Left colon (tissue), 2 donors: ENCODE measurements at places on chromosomes 5 and 9. TPM values are rescaled to one million over a fixed set of nuclear protein-coding genes. Genes with fewer than 3 reads are reported as not detected.
A peak's percentile ranks its signal among the peaks of the same experiment; 100 is the strongest.

Gene LECT2
- total RNA-seq = not detected

Gene TCOF1
- 14.6 TPM for total RNA-seq

Gene ANKRD18A
- 12.3 TPM for total RNA-seq

Gene INSL4
- total RNA-seq = not detected

Gene GRXCR2
- total RNA-seq = not detected

Gene LCN15
- 8.0 TPM for total RNA-seq

Gene ARHGEF37
- 23.5 TPM for total RNA-seq

Gene LCP2
- total RNA-seq = 15.5 TPM

Gene WDR5
- total RNA-seq = 22.7 TPM

Gene PCDHB5
- total RNA-seq = 0.56 TPM

Gene GLDC
- 0.70 TPM for total RNA-seq

Gene C1QTNF3
- 5.6 TPM for total RNA-seq

Gene GBGT1
- 4.9 TPM for total RNA-seq

Gene PRDM9
- not detected for total RNA-seq

Gene FGF1
- total RNA-seq = 0.70 TPM

Gene BAAT
- total RNA-seq = not detected

DNA sequence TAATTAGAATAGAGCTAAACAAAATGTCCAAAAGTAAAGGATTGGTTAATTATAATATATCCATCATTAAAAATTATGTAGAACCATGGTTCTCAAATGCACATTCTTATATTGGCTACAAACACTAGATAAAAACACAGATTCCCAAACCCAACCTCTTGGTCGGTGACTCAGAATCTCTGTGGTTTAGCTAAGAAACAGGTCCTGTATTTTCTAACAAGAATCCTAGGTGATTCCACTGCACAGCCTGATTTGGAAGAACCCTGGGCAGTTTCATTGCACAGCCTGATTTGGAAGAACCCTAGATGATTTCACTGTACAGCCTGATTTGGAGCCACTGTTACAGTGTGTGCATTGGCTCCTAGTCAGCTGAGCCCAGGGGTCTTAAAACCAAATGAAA is 67.9 kb downstream of the KIAA1958 start:
- no peak for DNase-seq

GRCh38 chr5:86786955-86787354 is 169.2 kb downstream of the COX7C start:
- DNase-seq = no peak

DNA sequence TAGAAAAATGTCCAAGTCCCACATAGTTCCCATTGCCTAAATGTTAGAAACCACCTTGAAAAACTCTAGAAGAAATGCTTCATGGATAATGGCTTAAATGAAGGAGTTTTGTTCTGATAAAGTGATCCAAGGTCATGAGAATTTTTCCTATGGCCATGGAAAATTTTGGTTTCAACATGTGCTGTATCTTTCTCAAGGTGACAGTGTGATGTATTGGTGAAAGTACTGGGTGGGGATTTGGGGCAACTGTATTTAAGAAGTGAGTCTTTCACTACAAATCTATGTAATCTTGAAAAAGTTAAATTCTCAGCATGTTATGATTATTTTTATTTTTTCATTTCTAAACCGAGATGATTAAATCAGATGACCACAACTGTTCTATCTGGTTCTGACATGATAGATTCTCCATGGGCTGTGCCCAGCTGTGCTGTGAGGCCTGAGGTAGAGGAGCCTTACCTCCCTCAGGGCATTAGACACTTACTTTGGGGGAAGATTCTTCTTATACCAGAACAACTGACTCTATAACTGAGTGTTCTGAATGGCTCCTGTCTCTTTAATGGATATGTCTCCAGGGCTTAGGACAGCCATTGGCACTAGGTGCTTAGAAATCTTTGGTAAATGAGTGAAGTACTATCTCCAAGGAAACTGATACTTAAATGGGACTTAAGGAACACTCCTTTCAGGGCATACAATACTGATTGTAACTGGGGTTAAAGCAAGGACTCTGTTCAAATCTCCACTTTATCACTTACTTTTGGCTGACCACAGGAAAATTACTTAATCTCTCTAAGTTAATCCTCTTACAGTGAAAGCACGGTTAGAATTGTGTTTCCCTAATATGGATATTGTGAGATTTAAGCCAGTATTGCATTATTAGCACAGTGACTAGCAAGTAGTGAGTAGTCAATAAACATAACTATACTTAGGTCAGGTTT is 397.4 kb upstream of the MEF2C start:
- DNase-seq = no peak

- no peak for DNase-seq
Observed at GRCh38 chr5:52065182-52065581, 681.9 kb downstream of the ISL1 start.

GRCh38 chr5:139181835-139182452 is 16.2 kb downstream of the SIL1 start:
- peak; percentile 15 for DNase-seq

DNA sequence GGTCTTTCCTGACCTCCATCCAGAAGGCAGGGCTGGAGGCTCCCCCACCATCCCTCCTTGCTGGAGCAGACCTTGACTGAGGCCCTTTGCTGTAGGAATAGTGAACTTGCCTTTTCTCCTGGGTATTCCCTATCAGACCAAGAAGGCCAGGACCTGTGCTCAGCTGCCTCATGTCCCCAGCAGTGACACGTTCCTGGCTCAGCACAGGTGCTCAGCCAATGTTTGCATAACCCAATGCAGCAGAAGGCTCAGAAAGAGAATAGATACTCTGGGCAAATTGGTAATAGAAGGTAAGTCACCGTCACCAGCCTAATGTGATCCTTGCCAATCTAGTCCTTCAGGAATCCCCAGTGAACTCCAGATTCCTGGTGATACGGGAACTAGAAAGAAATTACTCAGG is 96.4 kb downstream of the ACTL7B start:
- DNase-seq = no peak

DNA sequence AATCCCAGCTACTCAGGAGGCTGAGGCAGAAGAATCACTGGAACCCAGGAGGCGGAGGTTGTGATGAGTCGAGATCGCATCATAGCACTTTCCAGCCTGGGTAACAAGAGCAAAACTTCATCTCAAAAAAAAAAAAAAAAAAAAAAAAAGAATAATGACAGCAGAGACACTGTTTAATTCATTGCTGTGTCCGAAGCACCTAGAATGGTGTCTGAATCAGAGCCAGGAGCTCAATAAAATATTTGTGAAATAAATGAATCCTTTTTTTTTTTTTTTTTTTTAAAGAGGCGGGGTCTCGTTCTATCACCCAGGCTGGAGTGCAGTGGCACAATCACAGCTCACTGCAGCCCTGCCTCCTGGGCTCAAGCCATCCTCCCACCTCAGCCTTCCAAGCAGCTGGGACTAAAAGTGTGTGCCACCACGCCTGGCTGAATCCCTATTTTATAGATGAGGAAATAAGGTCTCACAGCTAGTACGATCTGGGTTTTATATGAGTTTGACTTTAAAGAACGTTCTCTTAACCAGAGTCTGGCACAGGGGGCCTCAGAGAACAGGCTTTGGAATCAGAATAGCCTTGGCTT is 47.8 kb downstream of the THOC3 start:
- DNase-seq = no peak

DNA sequence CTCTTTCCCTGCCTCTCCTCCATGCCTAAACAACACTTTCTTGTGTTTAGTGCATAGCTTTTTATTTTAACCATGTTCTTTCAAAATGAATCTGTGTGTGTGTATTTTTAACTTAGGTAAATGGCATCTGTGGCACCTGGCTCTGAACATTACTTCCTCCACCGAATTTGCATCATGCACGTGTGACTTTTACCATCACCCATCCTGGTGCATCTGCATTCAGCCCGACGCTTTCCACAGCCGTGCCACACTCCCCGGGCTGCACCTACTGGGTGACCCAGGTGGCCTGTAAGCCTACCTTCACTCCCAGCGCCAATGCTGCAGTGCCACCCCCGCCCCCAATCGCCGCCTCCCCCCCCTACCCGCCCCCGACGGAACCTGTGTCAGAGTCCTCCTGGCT is 12.7 kb upstream of the FCN1 start:
- DNase-seq = peak; percentile 38

DNA sequence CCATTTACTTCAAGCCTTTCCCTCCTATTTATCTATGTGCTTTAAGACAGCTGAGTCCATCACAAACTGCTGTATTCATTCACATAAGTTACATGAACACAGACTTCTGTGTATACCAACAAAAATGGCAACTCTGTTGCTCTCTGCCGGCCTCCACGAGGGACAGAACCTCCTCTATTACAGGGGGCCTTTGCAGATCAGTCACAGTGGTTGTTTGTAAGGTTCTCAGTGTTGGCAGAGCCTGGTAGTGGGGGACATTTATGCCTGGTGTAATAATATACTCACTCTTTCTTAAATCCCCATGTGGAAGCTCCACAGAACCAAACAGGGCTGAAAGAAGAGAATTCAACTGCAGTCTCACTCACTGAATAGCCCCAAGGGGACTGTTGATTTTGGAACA is 76.5 kb downstream of the SLC1A1 start:
- no peak for DNase-seq

GRCh38 chr5:90434116-90434714 is 24.7 kb upstream of the CETN3 start:
- peak; percentile 60 for DNase-seq

- no peak for DNase-seq
Observed at GRCh38 chr5:148746826-148747535, 79.4 kb upstream of the ADRB2 start.

DNA sequence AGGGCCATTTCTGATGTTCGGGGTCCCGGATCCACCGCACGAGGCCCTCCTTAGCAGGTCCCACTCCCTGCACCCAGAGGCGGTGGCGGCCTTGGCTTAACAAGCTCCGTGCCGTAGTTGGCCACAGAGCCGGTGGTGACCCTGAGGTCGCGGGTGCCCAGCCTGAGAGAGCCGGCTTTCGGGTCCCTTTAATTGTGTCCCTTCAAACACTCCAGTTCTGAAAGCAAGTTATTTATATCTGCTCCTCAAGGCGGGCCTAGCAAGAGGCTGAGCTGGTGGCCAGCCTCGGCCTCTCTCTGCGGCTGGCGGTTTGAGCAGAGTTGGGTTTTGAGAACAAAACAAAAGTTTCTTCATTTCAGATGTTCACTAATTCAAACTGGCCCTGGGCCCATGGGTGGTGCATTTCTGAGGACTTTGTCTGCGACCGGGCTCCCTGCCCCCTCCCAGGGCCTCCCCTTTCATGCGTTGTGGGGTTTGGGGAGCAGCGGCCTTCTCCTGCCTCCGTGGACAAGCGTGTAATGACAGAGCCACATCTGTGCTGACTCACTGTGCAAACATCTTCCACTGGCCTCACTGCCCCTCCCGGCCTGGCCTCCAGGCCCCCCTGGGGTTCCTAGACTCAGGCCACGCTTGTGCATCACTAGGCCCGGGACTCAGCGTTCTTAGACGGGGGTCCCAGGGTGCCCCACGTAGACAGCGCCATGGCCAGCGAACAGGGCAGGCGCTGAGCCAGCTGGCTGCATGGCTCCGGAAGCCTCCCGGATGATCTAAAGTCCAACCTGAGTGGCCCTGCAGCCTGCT is 49.4 kb upstream of the COL5A1 start:
- DNase-seq = no peak

GRCh38 chr5:32031089-32031488 is 143.0 kb downstream of the GOLPH3 start:
- no peak for DNase-seq

DNA sequence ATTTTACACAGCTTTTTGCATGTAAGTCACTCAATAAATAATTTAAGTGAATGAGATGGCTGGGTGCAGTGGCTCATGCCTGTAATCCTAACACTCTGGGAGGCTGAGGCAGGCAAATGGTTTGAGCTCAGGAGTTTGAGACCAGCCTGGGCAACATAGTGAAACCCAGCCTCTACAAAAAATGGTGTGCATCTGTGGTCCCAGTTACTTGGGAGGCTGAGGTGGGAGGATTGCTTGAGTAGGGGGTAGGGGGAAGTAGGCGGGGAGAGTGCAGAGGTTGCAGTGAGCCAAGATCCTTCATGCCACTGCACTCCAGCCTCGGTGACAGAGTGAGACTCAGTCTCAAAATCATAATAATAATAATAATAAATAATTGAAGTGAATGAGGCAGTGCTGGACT is 10.2 kb downstream of the KLF9 start:
- DNase-seq = no peak

- no peak for DNase-seq
Observed at GRCh38 chr5:178094345-178094744, 19.0 kb upstream of the N4BP3 start.

DNA sequence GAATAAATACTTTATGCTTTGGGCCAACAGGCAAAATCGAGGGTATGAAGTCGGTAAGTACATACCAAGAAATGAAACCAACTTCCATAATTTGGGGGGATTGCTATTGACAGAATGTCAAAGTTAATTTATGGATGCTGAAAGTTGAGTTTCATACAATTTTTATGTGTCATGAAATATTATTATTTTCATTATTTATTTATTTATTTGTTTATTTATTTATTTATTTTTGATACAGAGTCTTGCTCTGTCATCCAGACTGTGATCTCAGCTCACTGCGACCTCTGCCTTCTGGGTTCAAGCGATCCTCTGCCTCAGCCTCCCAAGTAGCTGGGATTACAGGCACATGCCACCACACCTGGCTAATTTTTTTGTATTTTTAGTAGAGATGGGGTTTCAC is 4.5 kb upstream of the GMCL2 start:
- no peak for DNase-seq

GRCh38 chr9:127187231-127187956 is 65.0 kb upstream of the ANGPTL2 start:
- no peak for DNase-seq

DNA sequence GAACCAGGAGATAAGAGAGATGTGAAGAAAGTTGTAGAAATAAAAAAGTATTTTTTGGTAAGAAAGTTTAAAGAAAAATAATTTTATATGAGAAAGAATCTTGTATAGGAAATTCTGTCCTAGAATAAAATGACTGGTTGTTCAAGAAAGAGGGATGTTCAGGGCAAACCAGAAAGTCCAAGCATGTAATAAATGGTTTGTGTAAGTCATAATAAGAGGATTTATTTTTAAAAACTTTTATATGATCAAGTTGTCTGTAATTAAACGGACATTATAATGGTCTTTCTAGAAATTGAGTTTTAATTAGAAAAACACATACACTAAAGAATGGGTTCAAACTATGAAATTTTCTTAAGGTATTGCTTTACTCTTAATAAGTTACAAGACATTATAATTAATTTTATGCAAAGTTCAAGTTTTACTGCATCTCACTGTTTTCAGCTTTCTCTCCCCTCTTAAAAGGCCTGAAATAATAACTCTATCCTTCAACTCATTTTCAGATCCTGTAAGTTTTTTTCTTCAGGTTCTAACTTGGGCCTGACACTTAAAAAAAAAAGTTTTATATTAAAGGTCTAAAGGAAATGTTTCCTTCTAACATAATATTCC is 56.1 kb upstream of the ZNF300 start:
- no peak for DNase-seq

DNA sequence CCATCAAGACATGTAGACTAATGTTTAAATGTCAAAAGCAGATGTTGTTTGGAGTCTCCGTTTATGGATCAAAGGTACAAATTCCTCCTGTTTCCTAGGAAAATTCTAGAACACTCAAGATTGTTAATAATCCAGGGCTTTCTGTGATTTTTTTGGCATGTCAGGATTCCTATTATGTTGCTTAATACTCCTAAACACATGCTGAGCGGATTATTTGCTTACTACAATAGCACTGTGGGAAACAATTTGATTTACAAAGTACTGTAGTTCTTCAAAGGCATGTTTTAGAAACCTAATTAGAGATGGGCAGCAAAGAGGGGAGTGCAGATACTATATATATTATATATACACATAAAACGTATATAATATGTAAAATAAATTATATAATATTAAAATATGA is 19.0 kb upstream of the SCAMP1 start:
- DNase-seq = no peak
